Breast epithelium (tissue), 4 donors: ENCODE measurements at places on chromosomes 5 and 9. TPM values are rescaled to one million over a fixed set of nuclear protein-coding genes. Genes with fewer than 3 reads are reported as not detected.

The MAMDC2 gene
- 17.0 TPM for total RNA-seq

The PLAC8L1 gene
- not detected for total RNA-seq

The LEAP2 gene
- total RNA-seq = 0.80 TPM

The MFAP3 gene
- total RNA-seq = 39.3 TPM

The FAXDC2 gene
- total RNA-seq = 43.9 TPM
